ENCODE measurements at places on chromosomes 16 and 17.
A peak's percentile ranks its signal among the peaks of the same experiment; 100 is the strongest.

- DNase-seq, result no peak
These were observed 5.6 kb upstream of the TEX19 start for GRCh38 chr17:82353484-82353883.

DNA sequence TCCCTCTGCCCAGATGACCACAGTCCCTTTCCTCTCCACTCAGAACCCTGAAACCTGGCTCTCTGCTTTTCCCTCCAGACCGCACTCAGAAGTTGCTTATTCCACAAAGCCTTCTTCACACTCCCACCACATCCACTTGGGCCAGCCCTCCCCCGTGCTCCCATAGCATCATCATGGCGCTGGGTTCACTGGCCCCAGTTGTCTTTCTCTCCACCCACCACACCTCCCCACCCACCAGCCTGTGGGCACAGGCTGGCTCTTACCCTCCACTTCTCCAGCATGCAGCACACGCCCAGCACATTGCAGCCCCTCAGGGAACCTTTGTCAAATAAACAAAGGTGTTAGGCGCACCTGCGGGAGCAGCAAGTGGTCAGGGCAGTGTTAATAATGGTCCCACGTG lies 130.0 kb downstream of the KATNIP start:
- no peak for DNase-seq

GRCh38 chr16:17556276-17557052 lies 85.7 kb upstream of the XYLT1 start:
- no peak for DNase-seq

GRCh38 chr16:74279266-74279665 lies 17.3 kb upstream of the PSMD7 start:
- DNase-seq, result no peak

DNA sequence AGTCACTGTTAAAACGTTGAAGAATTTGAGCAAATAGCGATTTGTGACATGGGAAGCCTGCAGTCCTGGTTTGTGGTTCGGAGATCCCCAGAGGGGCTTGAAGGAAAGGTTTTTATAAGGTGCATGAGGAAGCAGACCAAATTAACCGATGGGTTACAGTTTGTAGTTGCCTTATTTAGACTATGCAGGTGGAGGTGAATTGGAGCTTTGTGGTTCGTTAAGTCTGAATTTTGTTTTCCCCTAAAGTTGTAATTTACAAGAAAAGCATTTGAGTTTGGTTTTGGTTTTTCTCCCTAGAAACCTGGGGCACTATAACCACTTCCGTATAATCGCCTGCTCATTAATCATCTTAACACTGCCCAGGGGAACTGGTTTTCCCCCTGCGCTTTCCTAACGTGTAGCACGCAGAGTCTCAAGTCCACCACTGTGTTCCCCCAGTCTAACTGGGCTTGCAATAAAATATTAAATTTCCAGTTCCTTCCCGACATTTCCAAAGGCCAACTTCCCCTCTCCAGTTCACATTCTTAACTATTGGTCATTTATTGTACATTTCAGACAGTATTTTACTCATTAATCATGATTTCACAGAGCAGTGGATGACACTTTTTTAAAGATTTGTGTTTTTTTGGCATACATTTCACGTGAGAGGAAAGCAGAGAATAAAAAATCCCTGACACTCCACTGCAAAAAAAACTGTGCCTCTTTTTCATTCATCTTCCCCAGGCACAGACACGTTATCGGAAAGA lies 932 bp downstream of the ZNF267 start:
- peak; percentile 82 for DNase-seq

All from CD4-positive, alpha-beta T cell treated with Interleukin-4 for 4 hours (primary cell).